ENCODE measurements at places on chromosomes 4 and X. TPM values are rescaled to one million over a fixed set of nuclear protein-coding genes. Genes with fewer than 3 reads are reported as not detected.
A peak's percentile ranks its signal among the peaks of the same experiment; 100 is the strongest.

DNA sequence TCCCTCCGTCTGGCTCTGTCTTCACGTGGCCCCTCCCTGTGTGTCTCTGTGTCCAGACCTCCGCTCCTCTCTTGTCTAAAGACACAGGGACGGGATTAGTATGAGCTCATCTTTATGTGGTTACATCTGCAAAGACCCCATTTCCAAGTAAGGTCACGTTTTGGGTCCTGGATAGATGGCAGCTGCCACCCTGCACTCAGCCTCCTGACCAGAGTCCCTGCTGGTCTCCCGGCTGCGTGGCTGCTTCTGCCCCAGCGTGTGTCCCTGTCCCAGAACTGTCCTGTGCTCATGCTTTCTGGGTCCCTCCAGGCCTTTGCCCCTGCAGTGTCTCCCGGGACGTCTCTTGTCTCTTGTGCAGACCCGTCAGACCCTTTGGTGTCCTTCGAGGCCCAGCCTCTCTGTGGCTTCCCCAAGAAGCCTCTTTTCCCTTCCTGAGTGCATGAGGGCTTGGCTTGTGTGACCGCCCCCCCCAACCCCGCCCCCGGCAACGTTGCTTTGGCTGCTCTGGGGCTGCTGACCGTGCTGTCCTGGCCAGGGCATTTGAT, 107.3 kb downstream of the PSAPL1 start:
- H3K27ac ChIP-seq, result no peak overlapping the region
- H3K27me3 ChIP-seq, result no peaks in the 10 kb centered on the region
- DNase-seq, result no peak
- no peaks in the 10 kb centered on the region for H3K4me1 ChIP-seq
- H3K4me3 ChIP-seq, result no peak overlapping the region

- H3K4me1 ChIP-seq, result no peaks in the 10 kb centered on the region
- H3K27ac ChIP-seq, result no peak overlapping the region
- no peak for DNase-seq
- H3K27me3 ChIP-seq, result no peaks in the 10 kb centered on the region
- H3K36me3 ChIP-seq, result no peaks in the 10 kb centered on the region
- no peak overlapping the region for H3K4me3 ChIP-seq
These were observed 42.4 kb upstream of the ATP6AP2 start for GRCh38 chrX:40538406-40538805.

DNA sequence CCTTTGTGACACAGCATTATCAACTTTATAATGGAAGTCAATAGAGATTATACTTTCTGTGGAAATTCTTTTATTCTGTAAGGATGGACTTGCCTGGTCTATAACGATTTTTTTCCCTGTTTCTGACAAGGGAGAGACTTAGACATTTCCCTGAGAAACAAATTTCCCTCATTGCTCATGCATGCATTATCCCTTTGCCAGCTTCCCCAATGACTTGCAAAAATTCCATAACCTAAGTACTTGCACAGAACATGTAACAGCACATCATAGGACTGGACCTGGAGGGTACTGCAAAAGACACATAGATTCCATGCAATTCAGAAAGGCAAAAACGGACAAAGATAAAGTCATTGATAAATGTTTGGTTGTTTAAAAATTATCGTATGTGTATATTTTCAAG, 166.7 kb downstream of the FHIP1A start:
- H3K27me3 ChIP-seq, result no peaks in the 10 kb centered on the region
- no peak for DNase-seq
- no peaks in the 10 kb centered on the region for H3K36me3 ChIP-seq
- H3K27ac ChIP-seq, result no peak overlapping the region
- no peaks in the 10 kb centered on the region for H3K4me1 ChIP-seq

DNA sequence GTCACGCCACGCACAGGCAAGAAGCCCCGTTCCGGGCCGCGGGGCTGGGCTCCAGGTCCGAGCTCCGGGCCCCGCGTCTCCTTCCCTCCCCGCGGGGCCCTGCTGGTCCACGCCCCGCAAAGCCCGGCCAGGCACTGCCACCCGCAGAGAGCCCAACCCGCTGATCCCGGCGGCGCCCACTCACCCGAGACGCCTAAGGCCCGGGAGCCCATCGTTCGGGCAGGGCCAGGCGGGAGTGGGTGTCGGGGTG, 870 bp downstream of the PDZD4 start:
- H3K4me3 ChIP-seq, result peak overlapping the region; percentile 48
- peak; percentile 56 for DNase-seq
- no peak overlapping the region for H3K27ac ChIP-seq
- H3K36me3 ChIP-seq, result no peaks in the 10 kb centered on the region
- peaks cover 11% of the 10 kb centered on the region for H3K4me1 ChIP-seq

DNA sequence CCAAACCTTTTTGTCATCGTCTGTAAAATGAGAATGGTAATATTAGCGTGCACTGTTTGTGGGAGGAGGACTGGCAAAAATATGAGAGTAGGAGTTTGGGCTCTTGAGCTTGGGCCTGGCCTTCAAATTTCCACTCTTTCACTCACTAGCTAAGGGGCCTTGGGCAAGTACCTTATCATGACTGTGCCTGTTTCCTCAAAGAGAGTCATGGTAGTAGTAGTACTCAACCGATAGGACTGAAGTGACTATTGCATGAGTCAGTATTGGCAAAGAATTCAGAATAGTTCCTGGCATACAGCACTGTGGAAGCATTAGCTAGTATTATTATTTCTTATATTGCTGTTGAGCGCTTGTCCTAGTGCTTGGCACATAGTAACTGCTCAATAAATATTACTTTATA, 16.0 kb upstream of the RBM3 start:
- no peak for DNase-seq
- H3K27me3 ChIP-seq, result no peaks in the 10 kb centered on the region
- H3K4me3 ChIP-seq, result no peak overlapping the region
- no peak overlapping the region for H3K27ac ChIP-seq
- H3K4me1 ChIP-seq, result no peaks in the 10 kb centered on the region
- H3K36me3 ChIP-seq, result no peaks in the 10 kb centered on the region

DNA sequence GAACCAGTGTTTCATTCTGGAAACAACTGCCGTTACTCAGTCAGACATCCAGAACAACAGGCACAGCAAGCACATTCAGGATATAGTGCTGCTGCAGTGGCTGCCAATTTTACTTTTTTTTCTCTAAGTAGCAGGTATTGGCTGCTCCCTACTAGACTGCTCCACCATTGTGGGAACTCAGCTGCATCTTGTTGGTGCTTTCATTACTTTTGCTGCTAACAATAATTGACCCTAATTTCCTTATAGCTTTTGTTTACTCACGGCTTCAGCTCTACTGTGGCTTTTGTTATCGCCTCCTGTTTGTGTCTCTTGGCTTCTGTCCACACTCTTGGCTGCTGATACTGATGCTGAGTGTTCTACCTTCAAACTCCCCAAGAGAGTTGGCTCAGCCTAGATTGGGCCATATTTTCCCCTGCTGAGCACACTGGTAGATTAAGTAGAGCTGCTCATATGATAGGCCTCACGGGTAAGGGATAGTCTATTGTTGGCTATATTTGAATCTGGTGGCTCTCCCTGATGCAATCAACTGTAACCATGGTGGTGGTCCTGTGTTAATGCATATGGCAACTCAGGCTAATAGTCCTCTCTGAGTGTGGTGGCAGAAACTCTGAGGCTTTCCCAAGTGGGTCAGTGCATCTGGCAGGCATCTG, 44.5 kb upstream of the IL2 start:
- H3K36me3 ChIP-seq, result no peaks in the 10 kb centered on the region
- no peaks in the 10 kb centered on the region for H3K4me1 ChIP-seq
- H3K27me3 ChIP-seq, result no peaks in the 10 kb centered on the region
- H3K27ac ChIP-seq, result no peak overlapping the region

Gene CSAG2
- total RNA-seq, result not detected

Data from upper lobe of left lung (tissue), 6 donors.